ENCODE measurements at places on chromosomes 1 and 21.

- DNase-seq, result no peak
Observed at GRCh38 chr1:181179987-181180365, 91.5 kb downstream of the IER5 start.

DNA sequence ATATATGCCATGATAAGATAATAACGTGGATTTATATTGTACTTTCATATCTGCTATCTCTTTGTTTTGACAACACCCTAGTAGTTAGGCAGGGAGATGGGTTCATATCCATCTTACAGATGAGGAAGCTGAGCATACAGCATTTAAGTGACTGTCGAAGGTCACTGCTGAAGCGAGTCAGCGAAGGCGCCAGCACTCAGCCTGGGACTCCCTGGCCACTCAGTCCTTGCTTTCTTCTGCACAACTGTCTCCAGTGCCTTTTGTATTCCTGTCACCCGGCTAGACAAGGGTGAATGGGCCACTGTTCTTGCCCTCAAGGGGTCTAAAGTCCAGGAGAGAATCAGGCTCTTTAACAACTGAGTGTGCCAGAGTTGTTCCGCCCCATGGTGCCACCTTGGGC is 3.1 kb downstream of the ARHGEF10L start:
- no peak for DNase-seq

- DNase-seq, result no peak
Observed at GRCh38 chr21:33937931-33938339, 22.3 kb upstream of the ATP5PO start.

- DNase-seq, result no peak
Observed at GRCh38 chr1:105386489-105386888, 1636.8 kb downstream of the AMY1C start.

DNA sequence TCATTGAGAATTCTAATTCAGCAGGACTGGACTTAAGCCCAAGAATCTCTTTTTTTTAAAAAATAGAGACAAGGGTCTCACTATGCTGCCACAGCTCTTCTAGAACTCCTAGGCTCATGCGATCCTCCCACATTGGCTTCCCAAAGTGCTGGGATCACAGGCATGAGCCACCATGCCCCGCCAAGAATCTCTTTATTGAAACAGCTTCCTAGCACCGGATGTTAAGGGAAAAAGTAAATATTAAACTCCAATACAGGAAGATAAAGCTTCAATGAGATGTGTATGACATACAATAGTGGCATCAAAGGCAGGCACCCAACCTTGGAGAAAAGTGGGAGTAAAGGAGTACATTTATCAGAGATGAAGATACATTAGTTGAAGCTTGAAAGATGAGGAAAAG is 25.5 kb downstream of the PUM1 start:
- DNase-seq, result no peak

GRCh38 chr1:58968360-58968952 is 184.6 kb upstream of the JUN start:
- no peak for DNase-seq

DNA sequence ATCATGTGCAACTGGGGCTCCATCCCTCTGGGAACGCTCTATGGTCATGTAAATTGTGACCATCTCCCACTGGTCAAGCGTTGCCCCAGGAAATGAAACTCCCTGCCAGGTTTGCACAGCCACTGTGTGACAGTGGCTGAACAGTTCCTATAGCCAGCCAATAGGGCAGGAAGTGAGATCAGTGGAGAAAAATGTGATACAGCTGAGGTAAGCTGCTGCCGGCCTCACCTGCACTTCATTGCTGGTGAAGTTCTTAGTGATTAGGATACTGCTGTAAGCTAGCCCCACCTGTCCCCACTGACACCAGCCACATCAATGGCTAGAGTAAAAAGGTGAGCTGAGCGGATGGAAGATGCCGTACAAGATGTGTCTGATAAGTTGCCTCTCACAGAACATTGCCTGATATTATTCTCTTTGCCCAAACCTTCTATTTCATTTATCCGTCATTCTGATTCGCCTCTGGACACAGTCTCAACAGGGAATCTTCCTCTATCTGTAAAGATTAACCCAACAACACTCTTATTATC is 38.4 kb upstream of the CDC42BPA start:
- no peak for DNase-seq

- DNase-seq, result no peak
Observed at GRCh38 chr1:1437904-1438376, 2.5 kb downstream of the VWA1 start.

GRCh38 chr1:155529929-155530328 is 32.7 kb downstream of the ASH1L start:
- DNase-seq, result no peak

- no peak for DNase-seq
Observed at GRCh38 chr1:181043025-181043888, 9.5 kb downstream of the MR1 start.

DNA sequence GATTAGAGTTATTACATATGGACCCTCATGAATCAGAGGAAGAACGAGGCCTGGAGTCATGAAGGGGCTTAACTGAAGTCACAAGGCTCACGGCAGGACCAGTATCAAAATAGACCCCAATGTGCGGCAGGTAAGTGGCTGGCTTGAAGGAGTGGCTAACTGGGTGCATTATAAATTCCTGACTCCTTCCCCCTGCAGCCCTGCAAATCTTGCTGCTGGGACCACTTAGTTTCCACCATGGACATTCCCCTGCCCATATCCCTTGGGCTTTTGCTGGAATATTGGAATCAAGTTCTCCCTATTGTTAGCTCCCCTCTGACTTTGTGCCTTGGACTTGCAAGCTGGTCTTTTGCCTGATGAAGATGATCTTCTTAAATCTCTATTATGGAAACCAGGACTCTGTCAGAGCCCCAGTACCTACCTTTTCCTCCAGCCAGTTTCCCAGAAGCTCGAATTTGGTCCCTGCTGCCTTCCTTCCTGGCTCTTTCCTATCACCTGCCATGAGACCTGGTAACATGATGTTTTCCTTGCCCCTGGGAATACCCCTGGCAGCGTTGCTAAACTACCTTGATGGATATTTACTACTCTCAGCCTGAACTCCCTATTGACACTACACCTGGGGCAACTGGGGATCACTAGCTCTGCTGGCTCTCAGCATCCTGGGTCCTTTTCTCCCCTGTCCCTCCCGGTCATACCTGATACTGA is 156.0 kb upstream of the JUN start:
- no peak for DNase-seq

- no peak for DNase-seq
Observed at GRCh38 chr1:57848406-57848805, 424.5 kb upstream of the DAB1 start.

DNA sequence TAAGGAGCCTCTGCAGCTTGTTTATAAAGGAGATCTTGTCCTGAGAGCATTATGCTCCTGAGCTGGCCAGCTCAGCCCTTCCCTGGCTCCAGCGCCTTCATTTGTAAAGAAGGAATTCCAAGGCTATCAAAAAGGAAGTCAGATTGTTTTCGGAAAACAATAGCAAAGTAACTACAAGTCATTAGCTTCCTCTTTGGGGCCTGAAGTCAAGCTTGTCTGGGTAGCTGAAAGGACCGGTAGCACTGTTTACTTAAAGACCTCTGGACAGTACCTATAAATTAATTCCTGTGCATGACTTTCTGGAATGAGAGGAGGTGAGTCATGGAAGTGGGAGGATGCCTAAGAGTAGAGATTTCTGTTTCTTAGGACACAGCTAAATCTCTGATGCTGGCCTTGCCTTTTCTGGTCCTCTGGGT is 20.7 kb upstream of the GJA5 start:
- no peak for DNase-seq

GRCh38 chr1:103514920-103515503 is 10.5 kb upstream of the RNPC3 start:
- DNase-seq, result no peak

DNA sequence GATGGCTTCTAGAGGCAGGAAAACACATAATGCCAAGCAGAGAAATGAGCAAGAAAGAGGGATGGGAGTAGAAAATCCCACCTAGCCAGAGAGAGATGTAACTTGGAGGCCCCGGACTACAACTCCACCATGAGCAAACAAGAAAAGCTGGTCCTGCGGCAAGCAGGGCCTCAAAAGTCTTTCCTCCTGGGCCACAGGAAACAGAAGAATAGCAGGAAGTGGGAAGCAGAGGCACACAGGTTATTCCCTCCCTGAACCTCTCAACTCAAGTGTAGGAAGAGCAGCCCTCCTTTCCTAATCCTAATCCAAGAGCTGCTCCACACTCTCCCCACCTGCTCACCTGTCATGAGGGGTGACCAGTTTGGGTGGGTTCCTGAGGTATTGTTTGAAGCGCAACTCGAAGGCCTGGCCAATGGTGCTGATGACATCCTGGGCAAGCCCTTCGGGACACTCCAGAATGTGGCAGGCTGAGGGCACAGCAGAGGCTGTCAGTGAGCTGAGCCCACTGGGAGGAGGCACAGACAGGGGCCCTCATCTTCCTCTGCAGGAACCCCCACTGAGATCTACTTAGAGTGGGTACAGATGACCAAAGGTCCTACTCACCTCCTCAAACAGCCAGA is 3.1 kb downstream of the SHC1 start:
- no peak for DNase-seq

GRCh38 chr1:65918564-65918963 is 125.9 kb downstream of the PDE4B start:
- no peak for DNase-seq

- DNase-seq, result no peak
Observed at GRCh38 chr1:219189952-219190351, 16.3 kb downstream of the LYPLAL1 start.

DNA sequence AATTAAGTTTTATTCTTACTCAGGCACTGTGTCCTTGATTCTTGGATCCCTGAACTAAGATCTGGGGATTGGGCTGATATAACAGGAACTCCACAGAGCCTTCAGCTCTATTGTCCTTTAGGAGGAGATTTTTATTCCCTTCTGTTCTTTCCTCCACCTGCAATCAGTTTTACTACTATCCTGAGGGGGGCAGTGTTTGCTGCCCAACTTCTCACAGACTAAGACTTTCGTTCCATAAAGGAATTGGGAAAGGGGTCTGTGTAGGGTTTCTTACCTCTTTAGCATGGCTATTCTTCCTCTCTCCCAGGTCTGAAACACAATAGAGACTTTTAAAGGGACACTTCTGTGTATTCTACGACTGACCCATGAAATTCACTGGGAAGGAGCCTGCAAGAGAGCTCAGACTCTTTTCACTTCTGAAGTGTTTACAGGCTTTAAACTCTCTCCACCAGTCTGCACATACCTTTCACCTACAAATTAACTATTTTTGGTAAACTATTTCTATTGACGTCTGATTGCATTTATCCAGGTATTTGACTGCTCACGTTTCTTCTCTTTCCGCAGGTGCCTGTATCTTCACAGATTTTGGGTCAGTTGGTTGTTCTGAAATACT is 103.3 kb upstream of the DEPDC1 start:
- no peak for DNase-seq

DNA sequence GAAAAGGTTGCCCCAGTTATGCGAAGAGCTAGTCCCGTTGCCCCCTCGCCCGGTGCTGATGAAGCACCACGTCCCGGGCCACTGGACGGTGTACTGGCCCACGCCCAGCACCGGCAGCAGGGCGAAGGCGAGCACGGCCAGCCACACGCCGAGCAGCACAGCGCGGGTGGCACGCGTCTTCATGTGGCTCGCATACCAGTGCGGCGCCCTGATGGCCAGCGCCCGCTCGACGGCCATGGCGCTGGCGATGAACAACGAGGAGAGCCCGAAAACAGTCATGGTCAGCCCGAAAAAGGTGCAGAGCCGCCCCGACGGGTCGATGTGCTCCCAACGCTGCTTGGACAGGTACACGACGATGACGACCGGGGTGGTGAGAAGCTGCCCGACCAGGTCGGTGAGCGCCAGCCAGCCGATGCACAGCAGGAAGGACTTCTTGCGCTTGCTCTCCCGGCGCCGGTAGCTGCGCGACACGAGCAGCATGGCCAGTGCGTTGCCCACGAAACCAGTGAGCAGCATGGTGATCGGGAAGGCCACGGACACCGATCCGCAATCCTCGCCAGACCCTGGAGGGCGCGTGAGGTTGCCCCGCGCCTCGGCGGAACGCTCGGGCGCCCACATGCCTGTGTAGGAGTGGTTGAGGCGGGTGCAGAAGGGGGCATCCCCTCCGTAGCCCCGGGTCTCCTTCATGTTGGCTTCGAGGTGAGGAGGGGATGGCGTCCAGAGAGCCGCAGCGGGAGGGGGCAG is 553 bp downstream of the PTGER3 start:
- no peak for DNase-seq

- no peak for DNase-seq
Observed at GRCh38 chr1:207181847-207182246, 77.8 kb downstream of the C4BPA start.

GRCh38 chr1:152739841-152740240 is 18.0 kb upstream of the KPRP start:
- no peak for DNase-seq

DNA sequence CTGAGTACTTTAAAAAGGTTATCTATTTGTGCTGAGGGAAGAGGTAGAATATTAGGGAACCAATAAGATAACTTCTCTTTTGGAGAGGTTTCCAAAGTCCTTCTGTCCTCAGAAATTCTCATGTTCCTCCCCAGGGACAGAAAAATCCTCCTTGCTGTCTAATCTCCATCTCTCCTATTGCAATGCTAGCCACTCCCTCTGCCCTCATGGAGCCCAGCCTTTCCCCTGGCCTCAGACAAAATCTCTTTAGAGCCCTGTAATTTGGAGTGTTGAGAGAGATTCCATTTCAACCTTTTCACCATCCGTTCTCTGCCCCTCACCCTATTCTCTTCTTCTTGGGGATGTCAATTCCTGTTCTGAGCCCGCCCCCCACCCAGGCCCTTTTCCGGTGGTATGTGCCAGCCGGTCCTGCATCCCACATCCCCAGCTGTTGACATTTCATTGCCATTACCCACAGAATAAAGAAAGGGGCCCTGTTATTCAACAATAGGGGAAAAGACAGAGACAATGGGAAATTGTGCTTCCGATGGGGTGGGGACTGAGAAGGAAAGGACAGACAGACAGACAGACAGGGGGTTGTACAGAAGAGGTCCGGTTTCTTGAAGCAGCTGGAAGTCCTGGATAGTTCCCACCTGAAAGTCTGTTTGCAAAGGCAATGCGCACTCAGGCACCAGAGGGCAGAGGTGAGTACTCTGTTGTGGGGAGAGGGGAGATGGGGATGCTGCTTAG is at the start of gene HAPLN2:
Gene HAPLN2 (plus strand): TSS at position 563 of the 729 bp plus-strand sequence. CDS start 4,076 bp downstream, outside the sequence.
- no peak for DNase-seq

GRCh38 chr1:200134116-200134515 is 106.6 kb downstream of the NR5A2 start:
- DNase-seq, result no peak

DNA sequence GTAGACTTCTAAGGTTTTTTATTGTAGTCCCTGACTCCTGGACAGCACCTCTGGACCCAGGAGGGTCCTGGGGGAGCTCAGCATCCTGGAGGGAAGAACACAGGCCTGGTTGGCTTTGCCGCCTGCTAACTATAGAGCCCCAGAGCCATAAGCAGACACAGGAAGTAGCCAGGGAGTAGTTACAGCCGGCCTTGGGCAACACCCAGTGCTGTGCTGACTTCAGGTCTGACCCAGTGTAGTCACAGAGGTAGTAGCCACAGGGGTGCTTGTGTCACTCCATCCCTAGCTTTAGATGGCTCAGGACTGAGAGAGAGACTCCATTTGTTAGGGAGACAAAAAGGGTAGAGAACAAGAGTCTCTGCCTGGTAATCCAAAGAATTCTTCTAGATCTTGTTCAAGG is 21.9 kb downstream of the MCOLN2 start:
- DNase-seq, result no peak

GRCh38 chr1:44405798-44406736 is 1.0 kb downstream of the RNF220 start:
- no peak for DNase-seq

GRCh38 chr1:187051618-187052232 is 223.0 kb downstream of the PLA2G4A start:
- DNase-seq, result no peak

All from activated T-helper 1 cell treated with Interleukin-2 at 50 U/mL for 16 hours (primary cell).